NCI-H2171 (cell line): ENCODE measurements at places on chromosomes 16 and 17.

GRCh38 chr16:11380836-11381235 lies 35.6 kb downstream of the RMI2 start:
- no peak for DNase-seq

DNA sequence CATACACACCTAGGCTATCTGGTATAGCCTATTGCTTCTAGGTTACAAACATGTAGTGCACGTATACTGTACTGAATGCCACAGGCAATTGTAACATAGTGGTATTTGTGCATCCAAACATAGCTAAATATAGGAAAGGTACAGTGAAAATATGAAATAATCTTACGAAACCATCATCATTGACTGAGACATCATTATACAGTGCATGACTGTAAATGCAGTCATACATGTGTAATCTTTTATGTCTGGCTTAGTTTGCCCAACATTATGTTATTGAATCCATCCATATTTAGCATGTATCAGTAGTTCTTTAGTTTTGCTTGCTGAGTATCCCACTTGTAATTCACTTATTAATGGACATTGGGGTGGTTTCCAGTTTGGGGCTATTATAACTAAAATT lies 124.9 kb downstream of the CYLD start:
- DNase-seq = no peak

GRCh38 chr16:63978240-63978639 lies 1143.6 kb downstream of the CDH11 start:
- DNase-seq = no peak

GRCh38 chr16:2155977-2156848 lies 631 bp downstream of the TRAF7 start:
- DNase-seq = no peak

- DNase-seq = no peak
Measured at GRCh38 chr16:89442588-89442987, 47.8 kb downstream of the ANKRD11 start.

DNA sequence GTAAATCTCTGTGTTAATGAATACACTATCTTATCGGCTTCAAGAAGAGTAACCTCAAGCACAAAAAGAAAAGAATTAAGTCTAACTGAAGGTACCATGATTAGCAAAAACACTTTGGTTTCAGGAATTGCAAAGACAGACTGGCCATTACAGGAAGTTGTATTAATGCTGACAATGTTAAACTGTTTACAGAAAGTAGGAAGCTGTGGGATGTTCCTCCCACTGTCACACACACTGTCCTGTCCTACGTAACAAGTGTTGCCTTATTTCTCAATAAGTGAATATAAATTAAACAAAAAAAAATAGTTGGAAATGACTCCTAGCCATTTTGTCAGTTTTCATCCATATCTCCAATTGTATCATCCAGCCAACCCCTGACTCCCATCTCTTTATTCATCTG lies 8.6 kb downstream of the GNA13 start:
- no peak for DNase-seq

- no peak for DNase-seq
Measured at GRCh38 chr16:49755716-49756505, 100.0 kb downstream of the ZNF423 start.
